Left cardiac atrium (tissue), 4 donors: ENCODE measurements at places on chromosomes 6 and 20. TPM values are rescaled to one million over a fixed set of nuclear protein-coding genes. Genes with fewer than 3 reads are reported as not detected.

The C6orf132 gene
- total RNA-seq: 1.5 TPM

The EYA2 gene
- 3.0 TPM for total RNA-seq

The JARID2 gene
- 8.6 TPM for total RNA-seq

The TAGAP gene
- total RNA-seq: 2.6 TPM

The FOXA2 gene
- total RNA-seq: not detected

The SIRPB2 gene
- total RNA-seq: 5.4 TPM

- DNase-seq: no peak
Observed at GRCh38 chr20:46293084-46293483, 15.2 kb downstream of the CDH22 start.

DNA sequence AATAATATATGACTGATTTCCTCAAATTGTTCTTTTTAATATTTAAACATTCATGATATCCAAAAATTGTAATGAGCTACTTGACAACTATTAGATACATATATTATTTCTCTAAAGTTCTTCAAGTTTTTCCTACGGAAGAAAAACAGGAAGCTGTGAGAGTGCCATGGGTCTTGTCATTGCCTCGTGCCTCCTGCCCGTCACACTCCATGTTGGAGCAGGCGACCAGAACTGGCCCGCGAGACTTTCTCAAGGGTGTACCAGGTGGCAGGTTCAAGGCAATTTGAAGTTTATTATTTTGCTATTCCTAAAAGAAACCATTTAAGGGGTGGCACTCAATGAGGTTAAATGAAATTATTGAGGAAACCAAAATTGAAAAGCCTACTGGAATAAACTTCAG lies 337.2 kb downstream of the HACE1 start:
- no peak for DNase-seq

DNA sequence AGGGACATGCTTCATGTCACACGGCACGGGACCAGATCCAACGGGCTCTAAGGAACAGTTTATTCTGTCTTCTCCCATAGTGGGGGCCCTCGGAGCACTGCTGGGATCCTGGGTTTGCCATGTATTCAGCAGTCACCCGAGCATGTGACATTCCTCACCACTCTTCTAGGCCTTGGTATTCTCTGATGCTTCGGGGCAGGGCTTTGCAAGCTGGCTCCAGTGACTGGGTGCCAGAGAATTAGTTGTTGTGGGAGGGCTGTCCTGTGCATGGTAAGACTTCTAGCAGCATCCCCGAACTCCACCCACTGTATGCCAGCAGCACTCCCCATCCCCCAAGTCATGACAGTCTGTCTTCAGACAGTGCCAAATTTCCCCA lies 5.4 kb downstream of the CCN5 start:
- DNase-seq: no peak

- peak; percentile 32 for DNase-seq
Observed at GRCh38 chr6:132298344-132298949, 102.8 kb downstream of the MOXD1 start.

DNA sequence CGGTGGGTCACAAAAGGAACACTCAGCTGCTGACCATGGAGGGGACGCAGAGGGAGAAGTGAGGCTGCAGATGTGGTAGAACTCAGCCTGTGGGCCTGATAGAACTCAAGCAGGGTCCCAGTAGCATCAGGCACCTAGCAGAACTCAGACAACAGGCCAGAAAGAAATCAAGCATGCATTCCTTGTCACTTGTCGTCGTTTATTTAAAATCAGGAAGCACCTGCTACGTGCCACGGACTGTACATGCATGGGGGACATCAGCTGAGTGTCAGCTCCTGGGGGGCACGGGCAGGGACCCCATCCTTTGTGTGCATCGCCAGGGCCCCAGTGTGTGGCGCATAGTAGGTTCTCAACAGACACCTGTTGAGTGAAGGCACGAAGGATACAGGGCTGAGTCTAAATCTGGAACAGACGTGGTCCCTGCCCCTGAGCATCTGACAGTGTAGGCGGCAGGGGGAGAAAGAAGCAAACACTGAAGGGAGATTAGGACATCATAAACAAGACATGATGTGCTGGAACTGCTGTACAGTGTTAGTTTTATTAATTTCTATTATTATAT lies 32.5 kb downstream of the UQCC2 start:
- DNase-seq: no peak

GRCh38 chr6:119340796-119341487 lies 8.6 kb downstream of the MAN1A1 start:
- peak; percentile 24 for DNase-seq

DNA sequence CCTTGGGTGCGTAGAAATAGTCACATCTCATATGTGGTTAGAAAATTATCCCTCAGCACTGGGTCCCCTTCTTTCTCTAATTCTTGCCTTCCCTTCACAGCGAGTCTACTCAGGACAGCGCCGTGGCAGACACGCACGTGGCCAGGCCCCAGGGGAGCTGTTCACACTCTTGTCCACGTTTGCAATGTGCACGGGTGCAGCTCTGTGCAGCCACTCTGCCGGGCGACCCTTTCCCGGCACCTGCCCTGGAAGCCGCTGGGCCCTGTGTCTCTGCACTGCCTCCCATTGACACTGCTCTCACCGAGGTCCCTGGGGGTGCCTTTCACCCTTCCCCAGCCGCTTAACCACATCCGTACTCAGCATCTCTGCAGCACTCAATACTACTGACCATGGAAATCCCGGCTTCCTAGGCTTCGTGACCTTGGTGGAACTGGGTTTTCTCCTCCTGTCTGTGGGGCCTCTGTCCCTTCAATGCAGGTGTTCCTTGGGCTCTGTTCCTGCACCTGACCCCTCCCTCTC lies 104.9 kb downstream of the DACT2 start:
- no peak for DNase-seq

- DNase-seq: no peak
Observed at GRCh38 chr6:34046617-34047016, 99.3 kb downstream of the GRM4 start.

DNA sequence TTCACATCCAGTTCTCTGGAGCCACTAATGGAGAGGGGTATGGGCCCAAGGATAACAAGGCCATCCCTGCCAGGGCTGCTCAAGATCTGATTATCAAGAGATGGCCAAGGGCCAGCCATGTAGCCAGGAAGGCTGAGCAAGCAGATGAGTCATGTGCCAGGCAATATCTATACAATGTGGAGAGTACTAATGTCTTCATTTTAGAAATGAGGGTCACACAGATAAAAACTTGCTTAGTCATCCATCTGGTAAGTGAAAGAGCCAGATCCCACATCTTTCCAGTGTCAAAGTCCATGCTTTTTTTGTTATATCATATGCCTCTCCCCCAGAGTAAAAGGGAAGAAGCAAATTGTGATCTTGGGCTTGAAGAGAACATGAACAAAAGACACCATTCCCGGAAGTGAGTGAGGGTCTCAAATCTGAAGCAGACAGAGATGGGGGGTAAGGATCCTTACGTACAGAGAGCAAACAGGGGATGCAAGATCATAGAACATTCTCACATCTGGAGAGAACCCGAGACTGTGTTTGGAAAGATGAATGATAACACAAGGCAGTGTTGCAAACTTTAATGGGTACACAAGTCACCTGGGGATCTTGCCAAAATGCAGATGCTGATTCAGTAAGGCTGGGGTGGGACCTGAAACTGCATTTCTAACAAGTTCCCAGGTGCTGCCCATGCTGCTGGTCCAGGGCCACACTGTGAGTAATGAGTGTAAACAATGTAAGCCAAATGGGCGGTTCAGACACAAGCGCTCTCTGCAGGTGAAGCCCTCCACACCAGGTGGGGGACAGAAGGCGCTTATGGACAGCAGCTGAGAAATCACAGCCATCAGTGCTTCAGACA lies 20.0 kb upstream of the GSTA3 start:
- no peak for DNase-seq

GRCh38 chr6:149445573-149445972 lies 39.2 kb downstream of the ZC3H12D start:
- DNase-seq: no peak

DNA sequence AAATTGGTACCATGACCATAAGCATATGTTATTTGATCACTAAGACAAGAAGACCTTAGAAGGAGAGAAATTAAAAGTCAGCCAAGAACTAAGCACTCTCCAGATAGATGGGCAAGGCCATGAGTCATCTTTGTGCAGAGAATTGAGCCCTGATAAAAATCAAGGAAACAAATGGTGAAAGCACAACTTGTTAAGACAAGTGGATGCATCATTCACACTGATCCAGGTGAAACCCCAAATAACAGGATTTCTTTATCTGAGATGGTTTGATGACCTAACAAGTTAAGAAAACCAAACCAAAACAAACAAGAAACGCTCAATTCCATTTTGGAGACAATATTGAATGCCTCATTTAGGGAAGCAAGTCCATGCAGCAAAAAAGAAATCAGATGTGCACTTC lies 121.6 kb downstream of the ADAT2 start:
- no peak for DNase-seq

GRCh38 chr20:12177657-12178293 lies 260.1 kb downstream of the BTBD3 start:
- no peak for DNase-seq

DNA sequence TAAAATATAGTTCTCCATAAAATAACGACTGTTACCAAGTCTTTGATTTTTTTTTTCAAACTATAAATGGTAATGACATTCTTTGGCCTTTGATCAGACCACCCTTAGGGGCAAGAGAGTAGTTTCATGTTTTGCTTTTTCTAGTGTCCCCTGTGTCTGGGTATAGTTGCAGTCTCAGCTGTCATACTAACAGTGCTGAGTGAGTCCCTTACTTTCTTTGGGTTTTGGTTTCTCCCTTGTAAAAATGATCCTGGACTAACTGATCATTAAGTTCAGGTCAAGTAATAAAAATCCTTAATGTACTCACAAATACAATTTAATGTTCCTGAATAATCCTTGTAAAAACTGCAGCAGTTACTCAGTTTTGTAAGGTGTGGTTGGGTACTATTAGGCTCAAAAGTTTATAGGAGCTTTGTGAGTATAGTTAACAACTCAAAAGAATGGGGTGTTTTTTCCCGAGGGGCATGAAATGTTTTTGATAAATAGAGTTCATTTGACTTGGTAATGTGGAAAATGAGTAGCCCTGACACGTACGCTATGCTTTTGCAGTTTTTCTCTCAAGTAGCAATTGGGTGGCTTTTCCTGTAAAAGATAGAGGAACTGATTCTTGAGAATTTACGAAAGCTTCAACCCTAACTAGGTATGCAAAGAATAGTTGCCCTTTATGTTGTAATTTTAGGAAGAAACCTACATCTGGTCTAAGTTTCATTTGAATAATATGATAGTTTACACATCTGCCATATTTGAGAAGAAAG lies 6.2 kb downstream of the PTPN1 start:
- no peak for DNase-seq

GRCh38 chr6:100618351-100618671 lies 153.6 kb upstream of the SIM1 start:
- no peak for DNase-seq

GRCh38 chr6:1817033-1817761 lies 207.5 kb downstream of the FOXC1 start:
- no peak for DNase-seq

- DNase-seq: peak; percentile 70
Observed at GRCh38 chr20:23048283-23049200, 930 bp downstream of the THBD start.

GRCh38 chr6:36873115-36873514 lies 1.5 kb downstream of the PPIL1 start:
- DNase-seq: no peak

GRCh38 chr6:25960734-25961133 lies 1.9 kb upstream of the TRIM38 start:
- DNase-seq: no peak

DNA sequence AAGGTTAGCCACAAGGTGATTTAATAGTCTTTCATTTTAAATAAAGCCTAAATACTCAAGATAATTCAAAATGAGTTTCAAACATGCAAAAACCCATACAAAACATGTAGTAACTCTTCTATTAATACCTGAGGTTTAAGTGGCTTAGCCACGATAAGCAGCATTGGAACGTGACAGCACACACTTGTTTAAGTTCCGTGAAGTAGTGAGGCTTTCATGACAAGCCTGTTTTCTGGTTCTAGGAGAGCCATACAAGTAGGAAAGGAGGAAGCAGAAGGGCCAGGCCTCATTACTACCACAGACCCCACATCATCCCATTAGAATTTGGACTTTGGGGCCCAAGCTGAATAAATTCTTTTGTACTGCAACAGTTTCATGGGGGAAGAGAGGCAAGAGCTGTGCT lies 54.3 kb upstream of the PRND start:
- no peak for DNase-seq

DNA sequence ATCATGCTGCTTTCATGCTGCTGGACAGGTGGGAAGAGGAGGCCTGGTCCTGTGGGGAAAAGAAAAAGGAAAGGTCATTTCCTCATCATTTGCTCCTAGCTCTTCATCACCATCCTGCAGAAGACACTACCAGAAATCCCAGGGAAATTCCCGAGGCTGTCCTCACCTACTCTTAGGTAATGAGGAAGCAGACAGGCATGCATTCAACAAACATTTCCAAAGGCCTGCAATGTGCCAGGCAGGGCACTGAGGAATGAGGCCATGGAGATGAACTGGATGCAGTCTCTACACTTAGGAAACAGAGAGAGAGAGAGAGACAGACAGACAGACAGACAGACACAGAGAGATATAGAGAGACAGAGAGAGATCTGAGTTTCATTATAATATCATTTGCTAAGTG lies 83.0 kb upstream of the MRPS10 start:
- no peak for DNase-seq

- DNase-seq: no peak
Observed at GRCh38 chr6:137651591-137652335, 157.6 kb upstream of the OLIG3 start.

DNA sequence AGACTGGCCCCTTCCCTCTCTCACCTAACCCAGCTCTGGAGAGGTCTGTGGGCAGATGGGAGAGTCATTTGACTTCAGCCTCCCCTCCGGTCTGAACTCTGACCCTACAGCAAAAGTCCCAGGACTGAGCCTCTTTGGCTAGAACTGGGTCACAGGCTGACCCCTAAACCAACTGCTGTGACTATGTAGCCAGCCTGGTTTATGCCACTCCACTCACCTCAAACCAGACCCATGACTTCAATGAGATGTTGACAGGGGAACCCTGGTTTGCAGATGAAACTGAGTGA lies 864 bp upstream of the OSBPL2 start:
- no peak for DNase-seq

DNA sequence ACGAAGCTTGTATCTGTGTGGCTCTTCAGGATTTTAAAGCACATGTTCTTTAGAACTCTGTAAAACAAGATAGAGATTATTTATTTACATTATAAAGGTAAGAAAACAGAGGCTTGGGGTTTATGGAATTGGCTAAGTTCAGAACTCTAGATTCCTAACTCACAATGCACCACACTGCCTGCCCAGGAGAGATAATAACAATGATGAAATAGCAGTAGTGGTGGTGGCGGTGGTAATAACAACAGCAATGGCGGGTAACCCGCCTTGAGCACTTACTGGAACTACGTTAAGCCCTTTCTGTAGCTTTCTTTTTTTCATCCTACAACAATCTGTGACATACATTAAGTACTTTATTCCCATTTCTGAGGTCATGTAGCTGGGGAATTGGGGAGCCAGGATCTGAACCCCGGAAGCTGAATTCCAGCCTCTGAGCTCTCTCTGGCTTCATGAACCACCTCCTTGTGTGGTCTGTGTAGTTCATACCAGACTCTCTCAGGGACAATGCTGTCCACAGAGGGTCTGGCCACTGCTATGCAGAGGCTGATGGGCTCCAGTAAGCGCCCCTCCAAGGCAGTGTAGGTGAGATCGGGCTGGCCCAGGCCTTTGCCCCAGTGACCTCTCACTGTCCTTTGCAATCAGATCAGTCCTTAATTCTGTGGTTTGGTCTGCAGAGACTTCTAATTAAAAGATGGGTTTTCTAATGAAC lies 260.9 kb downstream of the SLC24A3 start:
- DNase-seq: no peak
